Stimulated activated CD4-positive, alpha-beta T cell treated with anti-CD3 and anti-CD28 coated beads, Interleukin-4, amount 100 ng/mL, for 4 hours (primary cell): ENCODE measurements at places on chromosomes 4 and X.

DNA sequence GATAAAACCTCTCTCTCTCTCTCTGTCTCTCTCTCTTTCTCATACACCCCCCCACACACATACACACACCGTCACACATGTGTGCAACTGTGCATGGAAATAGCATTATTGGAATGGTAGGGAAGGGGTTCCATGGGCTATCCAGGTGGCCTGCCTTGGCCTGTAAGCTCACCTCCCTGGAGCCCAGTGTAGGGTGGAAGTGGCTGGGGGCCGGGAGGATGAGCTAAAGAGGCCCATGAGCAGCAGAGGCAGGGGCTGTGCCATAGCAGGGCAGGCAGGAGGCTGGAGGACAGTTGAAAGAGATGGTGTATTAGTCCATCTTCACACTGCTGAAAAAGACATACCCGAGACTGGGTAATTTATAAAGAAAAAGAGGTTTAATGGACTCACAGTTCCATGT lies 74.2 kb downstream of the CYTL1 start:
- DNase-seq = no peak

DNA sequence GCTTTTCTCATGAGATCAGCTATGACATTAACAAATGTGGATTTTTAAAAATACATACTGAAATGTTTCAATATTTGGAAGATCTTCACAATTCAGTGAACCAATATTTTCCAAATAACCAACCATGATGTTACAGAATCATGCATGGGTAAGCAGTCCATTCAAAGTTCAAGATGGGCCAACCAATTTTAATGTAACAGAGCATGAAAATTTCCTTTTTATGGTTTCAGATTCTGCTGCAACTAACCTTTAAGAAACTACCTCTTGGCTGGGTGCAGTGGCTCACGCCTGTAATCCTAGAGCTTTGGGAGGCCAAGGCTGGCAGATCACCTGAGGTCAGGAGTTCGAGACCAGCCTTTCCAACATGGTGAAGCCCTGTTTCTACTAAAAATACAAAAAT lies 107.7 kb downstream of the RBM47 start:
- DNase-seq = no peak

GRCh38 chrX:31717474-31717873 lies 645.6 kb upstream of the FTHL17 start:
- DNase-seq = no peak

- no peak for DNase-seq
Observed at GRCh38 chr4:86508436-86508835, 85.7 kb upstream of the PTPN13 start.

DNA sequence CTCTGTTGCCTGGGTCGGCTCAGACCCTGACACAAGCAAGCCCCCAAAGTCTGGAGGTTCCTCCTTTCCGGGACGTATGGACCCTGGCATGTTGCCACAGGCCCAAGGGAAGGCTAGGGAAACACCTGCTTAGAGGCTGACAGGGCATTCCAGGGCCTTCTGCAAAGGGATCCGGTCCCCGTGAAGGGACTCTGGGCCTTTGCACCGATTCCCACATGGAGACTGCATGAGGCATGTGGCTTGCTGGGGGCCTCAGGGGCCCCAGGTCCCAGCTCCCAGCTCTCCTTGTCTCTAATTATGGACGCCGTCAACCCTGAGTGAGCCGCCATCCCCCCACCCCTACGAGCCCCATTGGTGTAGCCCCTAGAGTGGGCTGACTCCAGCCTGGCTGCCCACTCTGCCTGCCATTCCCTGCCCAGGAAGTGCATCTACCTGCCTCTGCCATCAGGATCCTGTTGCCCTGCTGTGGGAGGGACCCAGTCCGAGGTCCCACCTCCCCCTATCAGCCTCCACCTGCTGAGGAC lies 4.2 kb upstream of the RGS12 start:
- DNase-seq = no peak

DNA sequence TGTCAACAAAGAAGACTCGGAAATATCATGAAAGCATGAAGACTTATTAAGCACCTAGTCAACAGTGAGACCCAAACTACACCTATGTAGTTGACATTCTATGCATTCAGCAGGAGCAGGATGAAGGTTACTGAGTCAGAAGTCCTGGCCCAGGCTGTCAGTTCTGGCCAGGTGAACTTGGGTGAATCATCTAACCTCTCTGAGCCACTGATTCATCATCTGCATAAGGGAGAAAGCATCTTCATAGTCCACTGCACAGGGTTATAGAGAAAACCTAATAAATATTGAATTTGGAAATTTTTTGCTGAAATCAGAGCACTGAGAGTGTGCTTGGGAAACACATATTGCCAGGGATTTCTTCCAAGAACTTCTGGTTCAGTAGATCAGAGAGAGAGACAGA lies 296.0 kb upstream of the SFRP2 start:
- DNase-seq = no peak
